ENCODE measurements at places on chromosomes 7 and 10.

DNA sequence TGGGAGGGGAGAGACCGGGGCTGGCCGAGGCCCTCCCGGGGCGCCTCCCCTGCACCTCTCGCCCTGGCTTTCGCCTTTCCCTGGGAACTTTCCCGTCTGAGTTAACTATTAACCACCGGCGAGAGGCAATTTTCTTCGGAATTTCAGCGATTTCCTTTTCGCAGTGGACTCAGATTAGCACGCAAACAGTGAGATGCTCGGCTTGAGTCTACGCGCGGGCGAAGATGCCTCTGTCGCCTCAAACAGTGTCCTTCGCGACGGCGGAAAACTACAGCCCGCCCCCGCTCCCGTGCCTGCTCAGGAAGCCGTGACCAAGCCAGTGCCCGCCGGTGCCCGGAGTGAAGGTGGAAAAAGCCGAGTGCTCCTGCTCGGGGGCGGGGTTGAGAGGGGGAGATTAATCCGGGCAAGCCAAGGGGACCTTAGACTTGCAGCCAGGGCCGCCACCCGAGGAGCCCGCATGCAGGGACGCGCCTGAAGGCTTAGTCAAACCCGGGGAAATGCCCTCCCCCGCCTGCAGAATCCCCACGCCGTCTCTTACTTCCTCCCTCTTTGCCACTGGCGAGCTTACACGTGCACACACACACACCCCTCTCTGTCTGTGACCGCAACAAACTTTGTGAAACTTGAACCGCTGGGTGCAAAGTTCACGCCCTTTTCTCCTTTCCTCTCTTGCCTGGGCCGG is 14.5 kb upstream of the PAX2 start:
- no peak for DNase-seq

- DNase-seq = no peak
These were observed 47.7 kb upstream of the ODAD2 start for GRCh38 chr10:28046579-28046978.

- DNase-seq = no peak
These were observed 21.8 kb upstream of the INPP5F start for GRCh38 chr10:119703903-119704508.

GRCh38 chr10:16001581-16001980 is 141.3 kb upstream of the MINDY3 start:
- DNase-seq = no peak
